Activated CD8-positive, alpha-beta memory T cell treated with anti-CD3 and anti-CD28 coated beads, Interleukin-2, amount 50 U/mL, for 4 hours (primary cell): ENCODE measurements at places on chromosomes 4 and X.

GRCh38 chr4:188661502-188661901 is 522.3 kb downstream of the TRIML1 start:
- DNase-seq, result no peak

DNA sequence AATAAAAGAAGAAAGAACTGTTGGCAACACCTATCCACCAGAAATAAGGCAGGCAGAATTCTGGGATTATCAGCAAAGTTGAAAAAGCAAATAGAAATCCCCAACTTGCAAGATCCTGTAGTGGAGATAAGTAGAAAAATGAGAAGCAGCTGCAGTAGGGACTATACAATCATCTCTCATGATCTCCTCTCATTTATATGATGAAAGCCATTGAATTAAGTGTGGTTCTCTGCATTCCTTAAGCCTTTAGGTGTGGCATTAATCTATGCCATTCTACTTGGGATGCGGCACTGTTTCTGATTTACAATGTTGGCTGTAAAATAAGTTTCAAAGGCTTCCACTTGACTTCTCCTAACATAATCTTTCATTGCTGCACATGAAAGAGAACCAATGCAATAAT is 869.8 kb downstream of the TRAM1L1 start:
- no peak for DNase-seq

DNA sequence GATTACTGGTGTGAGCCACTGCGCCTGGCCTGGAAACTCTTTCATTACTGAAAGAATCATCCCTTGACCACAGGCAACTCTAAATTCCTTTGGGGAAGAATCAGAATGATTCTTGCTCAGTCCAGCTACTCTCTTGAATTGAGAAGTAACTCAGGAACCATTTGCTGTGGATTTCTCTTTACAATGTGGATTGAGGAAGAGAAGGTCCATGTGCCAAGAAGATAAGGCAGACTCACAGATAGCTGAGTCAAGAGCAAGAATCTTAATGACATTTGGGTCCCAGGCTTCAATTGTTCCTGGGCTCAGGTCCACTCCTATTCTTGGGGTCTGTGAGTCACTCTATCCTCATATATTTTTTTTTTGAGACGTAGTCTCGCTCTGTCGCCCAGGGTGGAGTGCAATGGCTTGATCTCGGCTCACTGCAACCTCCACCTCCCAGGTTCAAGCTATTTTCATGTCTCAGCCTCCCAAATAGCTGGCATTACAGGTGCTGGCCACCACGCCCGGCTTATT is 6.2 kb upstream of the MGARP start:
- no peak for DNase-seq

- no peak for DNase-seq
These were observed 961.8 kb upstream of the TENM3 start for GRCh38 chr4:181281451-181281850.

GRCh38 chr4:54589586-54589985 is 68.2 kb upstream of the KIT start:
- DNase-seq, result no peak
